ENCODE measurements at places on chromosomes 1 and 21.

DNA sequence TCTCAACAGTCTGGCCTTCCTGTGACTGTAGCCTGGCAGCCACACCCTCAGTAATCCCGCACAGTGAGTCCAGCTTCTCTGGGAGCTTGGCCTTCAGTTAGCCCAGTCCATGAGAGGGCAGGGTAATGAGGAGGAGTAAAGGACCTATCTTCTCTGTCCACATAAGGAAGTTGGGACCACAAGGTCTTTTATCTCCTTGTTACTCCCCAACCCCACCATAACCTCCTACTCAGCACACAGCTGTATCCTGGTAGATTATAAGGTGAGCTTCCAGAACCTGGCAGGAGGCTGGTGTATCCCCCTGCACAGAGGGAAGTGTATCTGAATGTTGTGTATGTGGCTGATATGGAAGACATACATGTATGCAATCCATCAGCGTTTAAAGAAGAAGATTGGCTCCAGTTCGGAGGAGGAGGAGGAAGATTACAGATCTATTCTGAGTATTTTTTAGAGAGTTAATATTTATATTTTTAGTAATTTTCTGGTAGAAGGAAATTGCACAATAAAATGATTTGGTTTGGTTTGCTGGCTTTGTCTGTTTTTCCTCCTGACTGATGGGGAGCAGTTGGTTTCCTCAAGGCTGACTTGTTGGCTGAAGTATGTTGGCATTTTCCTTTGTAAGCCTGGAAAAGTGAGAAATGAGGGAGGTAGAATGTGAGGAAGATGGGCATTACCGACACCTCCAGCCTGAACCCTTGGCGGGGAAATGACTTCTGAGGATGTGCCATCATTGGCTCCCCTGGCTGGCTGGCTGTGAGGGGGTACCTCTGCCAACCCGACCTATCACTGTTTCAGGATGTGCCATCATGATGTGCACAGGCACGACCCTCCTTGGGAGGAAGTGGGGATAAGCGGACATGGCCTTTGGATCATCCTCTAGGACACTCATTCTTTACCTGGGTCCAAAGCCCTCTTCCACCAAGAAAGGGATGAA is 5.0 kb downstream of the C1orf226 start:
- DNase-seq, result no peak

DNA sequence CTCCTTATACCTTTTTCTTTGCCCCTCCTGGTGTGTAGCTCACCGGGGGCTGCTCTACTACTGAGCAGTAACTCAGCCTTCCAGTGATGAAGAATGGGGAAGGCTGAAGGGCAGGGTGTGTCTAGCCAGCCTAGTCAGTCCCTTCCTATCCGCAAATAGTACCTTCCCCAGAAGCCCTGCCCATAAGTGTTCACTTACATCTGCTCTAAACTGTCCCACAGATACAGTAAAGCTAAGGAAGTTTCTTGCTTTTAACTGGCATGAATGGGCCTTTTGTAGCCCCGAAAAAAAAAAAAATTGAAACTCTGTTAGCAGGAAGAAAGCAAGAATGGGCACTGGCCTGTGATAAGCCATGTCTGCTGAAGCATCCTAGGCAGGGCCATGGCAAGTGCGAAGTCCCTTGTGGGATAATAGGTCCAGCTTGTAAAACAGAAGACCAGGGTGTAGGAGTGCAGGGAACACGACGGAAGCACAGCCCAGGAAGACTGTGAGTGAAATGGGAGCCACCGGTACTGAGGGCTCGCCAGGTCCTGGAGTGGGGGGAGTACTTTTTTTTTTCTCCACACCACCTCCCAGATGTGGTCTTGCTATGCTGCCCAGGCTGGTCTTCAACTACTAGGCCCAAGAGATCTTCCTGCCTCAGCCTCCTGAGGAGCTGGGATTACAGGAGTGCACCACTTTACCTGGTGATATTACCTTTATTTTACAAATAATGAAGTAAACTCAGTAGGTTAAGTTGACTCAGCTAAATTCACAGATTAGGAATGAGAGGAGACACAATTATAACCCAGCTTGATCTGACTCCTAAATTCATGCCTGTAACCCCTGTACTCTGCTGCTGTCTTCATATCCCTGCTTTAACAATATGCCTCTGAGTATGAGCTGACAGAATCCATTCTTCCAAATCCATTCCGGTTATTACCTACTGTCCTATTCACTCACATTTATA is 347.5 kb downstream of the SMYD3 start:
- no peak for DNase-seq

DNA sequence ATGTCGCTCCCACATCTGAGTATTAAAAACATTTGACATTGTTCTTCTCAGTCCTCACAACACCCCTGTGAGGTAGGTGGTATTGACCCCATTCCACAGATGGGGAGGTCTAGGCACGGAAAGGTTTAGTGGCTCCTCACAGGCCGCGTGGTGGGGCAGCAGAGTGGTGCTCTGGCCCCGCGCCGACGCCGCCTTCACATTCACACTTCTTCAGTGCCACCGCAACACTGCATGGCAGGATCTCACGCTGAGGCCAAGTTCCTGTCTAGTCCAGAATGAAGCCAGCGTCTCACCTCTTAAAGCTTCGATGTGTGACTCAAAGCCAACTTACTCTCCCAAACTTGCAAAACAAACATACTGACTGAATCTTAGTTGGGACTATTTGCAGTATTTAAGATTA is 12.1 kb downstream of the ICMT start:
- no peak for DNase-seq

DNA sequence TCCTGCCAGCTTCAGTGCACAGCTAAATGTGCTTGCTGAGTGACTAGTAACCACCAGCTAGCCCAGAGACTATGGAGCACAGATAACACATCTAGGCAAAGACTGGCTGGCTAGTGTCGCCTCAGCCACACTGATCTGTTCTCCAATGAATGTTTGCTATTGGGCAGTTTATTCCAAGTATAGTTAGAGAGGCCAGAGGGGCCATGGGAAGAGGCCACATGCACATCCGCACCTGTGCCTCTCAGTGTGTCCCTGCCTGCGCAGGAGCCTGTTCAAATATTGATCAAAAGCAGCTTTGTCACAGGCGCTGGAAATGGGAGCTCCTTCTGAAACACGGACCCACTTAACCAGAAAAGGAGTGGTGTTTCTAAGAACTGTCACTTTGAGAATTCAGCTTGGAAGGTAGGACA is 51.3 kb upstream of the ATP1A1 start:
- peak; percentile 21 for DNase-seq

DNA sequence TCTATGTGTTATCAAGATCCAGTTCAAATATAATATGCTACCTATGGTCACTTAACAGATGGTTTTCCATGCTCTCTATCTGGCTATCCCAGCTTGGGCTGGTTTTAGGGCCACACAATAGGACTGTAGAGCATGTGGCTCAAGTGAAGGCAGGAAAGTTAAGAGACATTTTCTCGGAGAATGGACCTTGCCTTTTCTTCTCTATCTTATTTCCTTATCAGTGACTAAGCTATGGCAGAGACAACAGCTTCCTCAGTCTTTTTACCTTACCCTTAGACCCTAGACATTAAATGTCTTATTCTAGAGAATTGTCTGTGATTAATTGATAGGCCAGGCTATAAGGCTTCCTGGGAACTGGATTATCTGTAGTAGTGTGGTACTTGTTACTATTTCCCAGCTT is 28.1 kb downstream of the CD101 start:
- DNase-seq, result no peak

DNA sequence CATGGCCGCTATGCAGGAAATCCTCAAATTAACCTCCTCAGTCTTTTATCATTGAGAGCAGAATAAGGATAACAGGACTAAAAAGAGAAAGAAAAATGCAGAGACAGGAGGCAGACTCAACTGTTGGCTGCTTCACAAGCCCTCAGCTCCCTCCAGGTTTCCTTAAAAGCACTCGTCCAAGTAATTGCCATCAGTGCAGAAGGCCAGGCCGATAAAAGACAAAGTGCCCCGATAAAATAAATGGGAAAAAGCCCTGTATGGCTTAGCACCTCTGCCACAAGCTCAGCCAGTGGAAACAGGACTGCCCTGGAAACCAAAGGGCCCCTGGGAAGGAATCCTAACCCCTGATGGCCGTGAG is 8.1 kb downstream of the S100A6 start:
- DNase-seq, result no peak

- no peak for DNase-seq
Observed at GRCh38 chr1:242454262-242455051, 70.0 kb downstream of the PLD5 start.

DNA sequence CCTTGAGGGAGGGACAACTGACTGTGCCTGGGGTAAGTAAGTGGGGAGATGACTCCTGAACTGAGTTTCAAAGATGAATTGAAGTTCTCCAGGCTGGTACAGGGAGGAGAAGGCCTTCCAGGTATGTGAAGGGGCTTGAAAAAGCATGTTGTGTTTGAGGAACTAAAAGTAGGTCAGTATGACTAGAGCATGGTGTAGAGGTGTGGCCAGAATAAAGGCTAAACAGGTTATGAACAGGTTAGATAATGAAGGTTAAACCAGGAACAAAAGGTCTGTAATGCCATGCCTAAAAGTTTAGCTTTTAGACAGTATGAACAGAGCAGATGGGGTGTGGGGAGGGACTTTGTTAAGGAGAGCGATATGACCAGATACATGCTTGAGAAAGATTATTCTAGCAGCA is 7.3 kb upstream of the CLSPN start:
- no peak for DNase-seq
